T-helper 2 cell treated with Interferon-gamma antibody and Interleukin-4, amounts not matched to agents 5 μg/mL and 100 μg/mL, for 36 hours (primary cell): ENCODE measurements at places on chromosomes 5 and 9.

DNA sequence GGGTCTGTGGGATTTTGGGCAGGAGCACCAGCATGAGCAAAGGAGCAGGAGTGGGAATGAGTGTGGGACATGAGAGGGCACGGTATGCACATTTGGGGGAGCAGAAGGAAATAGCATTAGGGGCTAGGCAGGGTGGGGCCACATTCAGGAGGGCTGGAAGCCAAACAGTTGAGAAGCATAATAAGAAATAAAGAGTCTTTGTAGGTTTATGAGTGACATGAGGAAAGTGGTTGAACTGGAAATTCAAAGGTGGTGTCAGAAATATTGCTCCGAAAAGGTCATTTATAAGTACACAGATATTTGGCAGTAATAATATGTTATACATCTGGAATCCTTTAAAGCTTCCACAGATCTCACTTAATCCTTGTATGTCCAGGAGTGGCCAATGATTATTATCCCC lies 26.4 kb downstream of the ARHGEF28 start:
- DNase-seq = no peak

- no peak for DNase-seq
These were observed 10.6 kb upstream of the SH3RF2 start for GRCh38 chr5:145925803-145926202.

DNA sequence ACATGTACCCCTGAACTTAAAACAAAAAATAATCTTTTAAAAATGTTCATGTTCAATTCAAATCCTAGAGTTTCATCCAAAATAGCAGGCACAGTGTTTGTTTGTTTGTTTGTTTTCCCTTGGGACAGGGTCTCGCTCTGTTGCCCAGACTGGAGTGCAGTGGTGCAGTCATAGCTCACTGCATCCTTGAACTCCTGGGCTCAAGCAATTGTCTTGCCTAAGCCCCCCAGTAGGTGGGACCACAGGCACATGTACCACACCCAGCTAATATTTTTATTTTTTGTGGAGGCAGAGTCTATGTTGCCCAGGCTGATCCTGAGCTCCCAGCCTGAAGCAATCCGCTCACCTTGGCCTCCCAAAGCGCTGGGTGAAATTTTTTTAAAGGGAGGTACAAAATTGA lies 5.0 kb upstream of the POLR1E start:
- DNase-seq = no peak

- no peak for DNase-seq
These were observed 26.6 kb downstream of the AK3 start for GRCh38 chr9:4714266-4715016.

DNA sequence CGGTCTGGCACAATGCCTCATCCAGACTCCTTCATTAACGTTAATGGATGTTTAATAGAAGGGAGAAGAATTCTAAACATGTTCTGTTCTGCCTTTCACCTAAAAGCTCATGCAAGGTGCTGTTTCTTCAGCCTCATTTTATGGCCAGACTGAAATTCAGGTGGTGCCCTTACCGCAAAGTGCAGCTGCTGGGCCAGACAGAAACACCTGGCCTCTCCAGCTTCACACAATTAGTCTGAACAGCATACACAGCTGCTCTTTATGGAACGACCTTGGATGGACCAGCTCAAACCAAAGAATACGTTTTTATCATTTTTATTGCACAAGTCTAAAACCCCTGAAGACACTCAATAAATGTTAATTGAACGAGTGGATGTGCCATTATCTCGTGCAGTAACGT lies 4.6 kb downstream of the SNCAIP start:
- no peak for DNase-seq

DNA sequence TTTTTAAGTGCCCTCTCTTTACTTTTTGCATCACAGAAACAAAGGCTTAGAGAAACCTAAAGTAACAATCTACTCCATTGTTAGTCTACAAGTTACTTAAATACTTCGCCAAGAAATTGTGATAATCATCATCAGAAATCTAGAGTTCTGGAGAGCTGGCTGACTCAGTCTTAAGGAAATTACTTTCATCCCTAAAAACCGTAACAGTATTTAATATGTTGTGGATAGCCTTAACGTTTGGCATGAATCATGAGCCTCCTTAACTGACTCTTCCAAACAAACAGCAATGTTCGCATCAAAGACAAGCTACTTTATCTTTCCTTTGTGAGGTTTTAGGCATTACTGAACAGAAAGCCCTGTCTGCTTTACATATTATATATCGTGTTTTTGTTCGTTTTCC lies 128.7 kb downstream of the NIPBL start:
- DNase-seq = no peak

DNA sequence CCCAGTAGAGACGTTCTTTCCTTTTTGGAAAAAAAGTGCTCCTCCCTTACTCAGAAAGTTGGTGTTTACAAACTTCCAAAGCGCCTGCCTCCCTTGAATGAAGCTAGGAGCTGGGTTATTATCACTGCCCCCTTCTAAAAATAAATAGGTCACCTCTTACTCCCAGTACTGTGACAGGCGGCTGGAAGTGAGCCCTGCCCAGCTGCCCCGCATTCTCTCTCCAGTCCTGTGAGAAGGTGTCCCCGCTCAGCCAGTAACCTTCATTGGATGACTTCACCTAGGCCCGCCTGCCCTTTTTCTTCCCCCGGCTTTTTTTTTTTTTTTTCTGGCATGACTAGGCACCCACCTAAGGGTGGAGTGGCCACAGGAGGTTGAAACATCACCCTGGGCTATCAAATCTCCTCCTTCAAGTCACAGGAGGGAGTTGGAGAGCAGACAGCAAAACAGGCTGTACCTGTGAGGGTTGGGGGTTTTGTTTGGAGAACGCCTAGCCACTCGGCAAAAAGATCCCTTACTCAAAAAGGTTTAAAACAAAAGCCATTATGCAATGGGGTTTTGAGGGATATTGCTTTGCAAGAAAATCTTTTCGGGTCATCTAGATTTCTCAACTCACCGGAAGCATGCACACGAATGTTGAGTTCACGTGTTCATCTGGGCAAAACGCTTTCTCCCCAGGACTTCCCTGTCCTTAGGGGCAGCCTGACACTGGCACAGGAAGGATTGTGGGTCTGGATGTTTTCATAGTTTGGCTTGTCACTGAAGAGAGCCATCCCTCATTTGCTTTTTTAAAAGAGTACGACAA lies 43.3 kb upstream of the ZNF622 start:
- no peak for DNase-seq

- DNase-seq = no peak
These were observed 1310.8 kb upstream of the WWC1 start for GRCh38 chr5:166980666-166981065.

- DNase-seq = no peak
These were observed 361.3 kb downstream of the RAB3C start for GRCh38 chr5:58944221-58944620.

DNA sequence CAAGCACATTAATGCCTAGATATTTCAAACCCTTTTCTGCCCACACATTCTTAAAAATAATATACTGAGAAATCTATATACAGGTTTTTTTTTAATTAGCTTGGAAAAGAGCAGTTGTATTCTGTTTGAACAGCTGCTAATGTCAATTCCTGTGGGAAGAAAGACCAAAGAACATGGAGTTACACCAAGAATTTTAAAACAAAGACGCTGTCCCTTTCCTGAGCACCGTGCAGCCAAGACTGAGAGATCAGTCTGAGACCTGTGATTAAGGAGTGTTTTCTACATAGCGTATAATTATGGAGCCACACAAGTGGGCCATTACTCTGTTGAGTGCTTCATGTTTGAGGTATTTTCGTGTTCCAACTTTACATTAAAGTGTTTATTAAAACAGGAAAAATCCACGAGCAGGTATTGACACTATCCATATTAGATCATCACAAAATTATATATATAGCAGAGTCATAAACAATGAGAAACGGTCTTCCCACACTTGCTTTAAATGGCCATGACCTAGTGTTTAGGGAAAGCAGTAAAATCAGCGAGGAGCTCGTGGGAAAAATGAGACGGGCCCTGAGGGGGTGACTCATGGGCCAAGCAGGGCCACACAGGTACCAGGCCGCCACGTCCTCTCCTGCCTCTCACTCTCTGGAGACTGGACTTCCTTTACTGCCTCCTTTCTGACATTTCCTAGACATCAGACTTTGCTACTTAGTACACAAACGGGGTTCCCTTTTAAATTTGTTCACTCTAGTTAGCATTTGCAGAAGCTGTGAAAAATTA lies 153.1 kb upstream of the OTULINL start:
- DNase-seq = no peak

- peak; percentile 62 for DNase-seq
These were observed 182.9 kb upstream of the MEF2C start for GRCh38 chr5:89065919-89066318.

DNA sequence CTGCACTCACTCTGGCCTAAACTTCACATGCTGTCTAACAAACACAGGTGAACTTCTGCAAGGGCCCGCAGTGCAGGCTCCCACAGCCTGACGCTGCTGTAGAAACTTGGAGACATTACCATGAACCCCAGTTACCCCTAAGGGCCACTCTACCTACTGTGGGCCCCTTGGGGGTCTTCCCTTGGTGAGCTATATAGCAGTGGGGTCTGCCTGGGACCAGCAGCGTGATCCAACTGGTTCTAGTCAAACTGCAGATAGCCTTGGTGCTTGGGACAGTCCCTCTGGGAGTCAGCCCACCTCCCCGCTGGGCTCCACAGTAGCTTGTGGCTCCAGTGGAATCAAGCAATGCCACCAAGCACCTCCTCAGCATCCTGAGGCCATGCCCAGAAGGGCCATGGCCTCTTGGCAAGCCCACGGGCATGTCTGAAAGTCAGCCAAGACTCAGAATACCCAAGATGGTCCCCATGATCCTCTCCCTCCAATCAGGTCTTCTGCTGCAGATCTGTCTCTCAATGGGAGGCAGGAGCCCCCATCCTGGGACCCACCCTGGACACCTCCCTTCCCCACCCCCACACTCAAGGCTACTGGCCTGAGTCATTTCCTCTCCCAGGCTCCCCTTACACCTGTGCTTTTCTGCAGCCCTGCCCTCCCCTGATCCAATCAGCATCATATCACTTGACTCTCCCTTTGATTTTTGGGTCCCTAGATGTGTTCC lies 230.0 kb upstream of the IRX1 start:
- DNase-seq = no peak

GRCh38 chr5:2732850-2733249 lies 18.6 kb downstream of the IRX2 start:
- no peak for DNase-seq

GRCh38 chr9:118230329-118230728 lies 526.1 kb downstream of the TLR4 start:
- DNase-seq = no peak

DNA sequence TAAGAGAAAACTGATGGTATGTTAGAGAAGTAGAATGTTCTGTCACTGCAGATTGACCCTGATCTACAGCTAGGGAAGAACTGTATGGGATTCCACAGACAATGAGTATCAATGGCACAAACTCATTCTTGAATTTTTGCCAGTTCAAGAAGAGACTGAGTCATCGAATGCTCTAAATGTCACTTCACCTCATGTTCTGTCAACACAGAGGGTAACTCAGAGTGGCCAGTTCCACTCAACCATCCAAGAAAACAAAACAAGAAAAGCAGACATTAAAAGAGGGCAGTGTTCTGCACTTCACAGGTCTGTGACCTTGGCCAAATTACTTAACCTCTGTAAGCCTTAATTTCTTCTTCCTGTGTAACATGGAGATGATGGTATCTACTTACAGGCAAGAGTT lies 132.2 kb upstream of the HMHB1 start:
- peak; percentile 13 for DNase-seq

GRCh38 chr5:83401122-83401731 lies 70.3 kb upstream of the VCAN start:
- DNase-seq = no peak

DNA sequence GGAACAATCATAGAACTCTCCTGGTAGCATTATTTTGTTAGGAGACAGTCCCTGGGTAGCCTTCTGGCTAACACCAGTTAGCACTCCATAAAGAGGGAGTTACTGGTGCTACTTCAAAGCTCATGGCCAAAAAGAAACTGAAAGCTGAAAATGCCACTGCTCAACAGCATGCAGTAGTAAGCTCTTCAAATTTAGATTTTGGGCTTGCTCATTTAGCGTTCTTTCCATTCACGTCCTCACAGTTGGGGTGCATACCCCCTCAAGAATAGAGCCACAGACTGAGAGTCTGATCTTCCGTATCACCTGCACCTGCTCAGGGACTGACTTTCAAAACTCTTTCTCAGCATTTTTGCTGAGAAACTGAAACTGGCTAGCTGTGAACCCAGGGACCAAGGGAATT lies 24.7 kb downstream of the NTRK2 start:
- no peak for DNase-seq

- no peak for DNase-seq
These were observed 12.5 kb upstream of the ZSWIM6 start for GRCh38 chr5:61319388-61320146.

DNA sequence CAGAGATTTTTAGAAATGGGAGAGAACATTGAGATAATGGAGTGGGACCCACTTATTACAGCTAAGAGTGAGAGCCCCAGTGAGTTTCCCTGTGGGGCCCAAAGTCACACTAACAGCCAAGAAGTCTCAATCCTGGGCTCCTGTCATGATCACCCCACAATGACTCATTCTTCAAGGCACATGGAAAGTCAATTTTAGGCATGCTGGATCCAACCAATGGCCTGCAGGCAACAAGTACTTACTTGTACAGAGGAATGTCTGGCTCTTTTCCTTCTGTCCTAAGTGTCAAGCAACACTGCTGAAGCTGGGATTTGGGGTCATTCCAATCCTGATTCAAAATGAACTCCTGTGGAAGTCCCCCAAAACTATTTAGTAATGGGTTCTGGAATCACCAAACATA lies 123.1 kb downstream of the DROSHA start:
- no peak for DNase-seq

DNA sequence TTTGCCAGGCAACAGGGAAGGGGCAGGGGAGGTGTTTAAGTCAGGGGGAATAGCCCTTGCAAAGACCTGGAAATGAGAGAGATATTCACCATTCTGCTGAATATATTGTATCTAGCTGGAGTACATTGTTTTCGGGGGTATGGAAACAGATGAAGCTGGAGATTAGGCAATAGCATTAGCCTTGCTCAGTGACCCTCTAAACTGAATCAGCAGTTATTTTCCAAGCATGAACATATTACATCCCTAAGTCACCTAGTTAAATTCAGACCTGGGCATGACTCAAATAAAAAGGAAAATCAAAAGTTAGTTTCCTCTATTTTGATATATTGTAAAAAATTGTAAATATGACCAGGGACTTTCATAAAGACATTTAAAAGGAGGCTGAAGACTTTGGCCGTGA lies 544.6 kb upstream of the TRPC7 start:
- DNase-seq = no peak

- DNase-seq = no peak
These were observed 203.9 kb downstream of the RAB3C start for GRCh38 chr5:58786711-58787303.

DNA sequence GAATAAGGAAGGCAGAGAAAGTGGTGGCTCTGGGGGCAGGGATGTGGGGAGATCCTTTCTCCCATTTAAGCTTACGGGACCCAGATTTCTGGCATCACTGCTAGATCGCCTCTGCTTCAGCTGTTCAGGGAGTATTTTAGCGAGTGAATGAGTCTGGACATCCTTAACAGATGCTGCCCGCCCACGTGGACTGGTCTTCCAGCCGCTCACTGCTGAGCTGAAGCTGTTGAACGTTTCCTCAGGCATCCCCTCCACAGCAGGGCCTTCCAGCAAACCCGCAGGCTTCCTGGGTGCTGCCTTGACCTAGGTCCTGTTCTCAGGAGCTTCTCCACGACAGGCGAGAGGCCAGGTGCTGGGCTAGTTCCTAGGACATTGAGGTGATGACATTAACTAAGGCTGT lies 144.4 kb upstream of the EFNA5 start:
- DNase-seq = no peak
